Activated T-cell treated with anti-CD3 and anti-CD28 coated beads, Interleukin-2, amount 50 U/mL, for 72 hours (primary cell): ENCODE measurements at places on chromosomes 4 and X.

DNA sequence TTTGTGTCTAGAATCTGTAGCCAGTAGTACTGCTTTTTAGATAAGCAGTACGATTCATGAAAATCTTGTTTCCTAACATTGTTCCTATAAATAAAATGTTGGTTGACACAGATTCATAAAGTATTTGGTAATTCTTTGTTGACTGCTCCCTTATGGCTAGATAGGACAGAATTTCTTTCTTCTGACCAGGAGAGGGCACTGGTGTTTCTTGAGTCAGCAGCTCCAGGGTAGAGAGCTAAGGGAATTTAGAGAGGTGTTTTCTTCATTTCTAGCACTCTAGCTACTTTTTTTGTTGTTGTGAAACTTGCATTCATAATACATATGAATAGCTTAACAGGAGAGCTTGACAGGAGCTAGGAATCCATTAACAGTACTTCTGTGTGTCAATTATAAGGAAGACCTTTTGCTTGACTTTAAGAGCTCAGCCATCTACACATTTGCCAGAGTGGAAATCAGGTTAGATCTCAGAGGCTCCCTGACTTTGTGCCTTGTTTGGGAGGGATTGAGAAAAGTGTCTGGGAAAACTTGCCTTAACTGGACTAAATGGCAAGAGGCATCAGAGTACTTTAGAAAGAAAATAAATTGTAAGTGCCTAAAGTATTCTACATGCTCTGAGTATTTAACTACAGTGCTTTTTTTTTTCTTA is 756.1 kb downstream of the SH3BGRL start:
- DNase-seq: peak; percentile 0
- no peak overlapping the region for H3K27ac ChIP-seq
- H3K4me1 ChIP-seq: no peaks in the 10 kb centered on the region
- H3K36me3 ChIP-seq: no peaks in the 10 kb centered on the region

- no peak overlapping the region for H3K27ac ChIP-seq
- peaks cover 3% of the 10 kb centered on the region for H3K36me3 ChIP-seq
- H3K4me3 ChIP-seq: no peak overlapping the region
- DNase-seq: no peak
Measured at GRCh38 chr4:25811374-25811690, 51.5 kb downstream of the SEL1L3 start.

DNA sequence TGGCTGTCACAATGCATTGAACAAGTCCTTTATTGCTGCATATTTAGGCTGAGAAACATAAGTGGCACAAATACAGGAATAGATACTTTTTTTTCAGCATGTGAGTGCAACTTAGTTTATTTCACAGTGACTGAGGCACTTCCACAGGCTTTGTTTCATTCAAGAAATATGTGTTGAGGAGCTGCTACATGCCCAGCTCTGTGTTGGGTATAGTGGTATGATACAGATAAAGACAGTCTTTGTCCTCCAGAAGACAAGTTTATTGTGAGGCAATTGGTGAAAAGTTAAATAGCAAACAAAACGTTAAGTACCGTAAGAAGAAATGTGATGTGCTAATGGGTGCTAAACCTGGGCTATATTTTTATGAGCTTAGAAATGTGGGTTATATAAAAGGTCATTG is 186.4 kb downstream of the SPRY1 start:
- no peak overlapping the region for H3K4me3 ChIP-seq
- no peaks in the 10 kb centered on the region for H3K27me3 ChIP-seq
- no peak for DNase-seq
- H3K4me1 ChIP-seq: no peaks in the 10 kb centered on the region
- no peak overlapping the region for H3K27ac ChIP-seq
- H3K36me3 ChIP-seq: peaks cover 15% of the 10 kb centered on the region

DNA sequence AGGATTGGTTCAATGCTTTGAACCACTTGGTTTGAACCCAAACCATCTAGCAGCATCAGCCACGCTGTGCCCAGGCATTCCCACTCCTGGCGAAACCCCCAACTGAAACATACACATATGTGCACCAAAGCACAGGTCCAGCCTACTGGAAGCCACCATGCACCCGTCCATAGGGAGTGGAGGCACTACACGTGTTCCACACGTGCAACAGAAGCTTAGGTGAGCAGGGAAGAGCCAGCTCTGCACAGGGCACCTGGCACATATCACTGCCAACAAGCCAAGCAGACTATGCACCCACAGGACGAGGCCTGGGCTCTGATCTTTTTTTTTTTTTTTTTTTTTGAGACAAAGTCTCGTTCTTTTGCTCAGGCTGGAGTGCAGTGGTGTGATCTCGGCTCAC is 66.3 kb upstream of the GPR78 start:
- no peak overlapping the region for H3K27ac ChIP-seq
- H3K4me3 ChIP-seq: no peak overlapping the region
- no peak for DNase-seq
- H3K27me3 ChIP-seq: no peaks in the 10 kb centered on the region

- no peak for DNase-seq
- H3K27me3 ChIP-seq: peaks cover 21% of the 10 kb centered on the region
- peaks cover 6% of the 10 kb centered on the region for H3K4me1 ChIP-seq
- no peaks in the 10 kb centered on the region for H3K36me3 ChIP-seq
- no peak overlapping the region for H3K4me3 ChIP-seq
Measured at GRCh38 chrX:69029771-69030170, 135.5 kb downstream of the PJA1 start.

DNA sequence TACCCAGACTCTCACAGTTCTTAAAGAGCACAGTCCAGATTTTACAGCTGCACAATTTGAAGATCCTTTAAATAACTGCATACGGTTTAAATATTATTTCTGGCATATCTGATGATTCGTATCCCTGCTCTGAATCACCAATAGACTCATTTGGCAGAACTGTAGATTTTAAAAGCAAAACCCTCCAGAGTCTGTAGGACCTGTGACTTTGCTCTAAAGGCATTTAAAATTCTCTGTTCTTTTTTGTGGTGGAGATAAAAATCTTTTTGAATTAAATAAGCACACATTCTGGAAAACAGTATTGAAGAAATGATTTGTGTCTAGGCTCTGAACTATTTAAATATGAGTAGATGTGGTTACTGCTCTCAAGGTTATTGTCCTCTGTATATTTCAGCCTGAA is 246.2 kb upstream of the PITX2 start:
- H3K27ac ChIP-seq: no peak overlapping the region
- DNase-seq: no peak
- H3K4me3 ChIP-seq: no peak overlapping the region

DNA sequence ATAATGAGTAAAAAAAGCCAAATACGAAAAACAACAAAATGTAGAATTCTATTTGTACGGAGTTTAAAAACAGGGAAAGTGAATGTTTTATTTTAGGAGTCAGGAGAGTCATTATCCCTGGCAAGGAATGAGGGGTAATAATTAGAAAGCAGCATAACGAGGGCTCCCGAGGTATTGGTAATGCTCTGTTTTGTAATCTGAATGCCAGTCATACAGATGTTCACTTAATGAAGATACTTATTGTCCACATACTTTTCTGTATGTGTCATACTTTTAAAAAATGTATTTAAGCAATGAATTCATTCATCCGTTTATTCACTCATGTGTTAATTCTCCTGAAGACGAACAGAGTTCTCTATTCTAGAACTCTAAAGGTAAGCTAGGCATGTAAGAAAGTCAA is 87.8 kb upstream of the BMP2K start:
- H3K27ac ChIP-seq: no peak overlapping the region
- DNase-seq: no peak
- no peak overlapping the region for H3K4me3 ChIP-seq

DNA sequence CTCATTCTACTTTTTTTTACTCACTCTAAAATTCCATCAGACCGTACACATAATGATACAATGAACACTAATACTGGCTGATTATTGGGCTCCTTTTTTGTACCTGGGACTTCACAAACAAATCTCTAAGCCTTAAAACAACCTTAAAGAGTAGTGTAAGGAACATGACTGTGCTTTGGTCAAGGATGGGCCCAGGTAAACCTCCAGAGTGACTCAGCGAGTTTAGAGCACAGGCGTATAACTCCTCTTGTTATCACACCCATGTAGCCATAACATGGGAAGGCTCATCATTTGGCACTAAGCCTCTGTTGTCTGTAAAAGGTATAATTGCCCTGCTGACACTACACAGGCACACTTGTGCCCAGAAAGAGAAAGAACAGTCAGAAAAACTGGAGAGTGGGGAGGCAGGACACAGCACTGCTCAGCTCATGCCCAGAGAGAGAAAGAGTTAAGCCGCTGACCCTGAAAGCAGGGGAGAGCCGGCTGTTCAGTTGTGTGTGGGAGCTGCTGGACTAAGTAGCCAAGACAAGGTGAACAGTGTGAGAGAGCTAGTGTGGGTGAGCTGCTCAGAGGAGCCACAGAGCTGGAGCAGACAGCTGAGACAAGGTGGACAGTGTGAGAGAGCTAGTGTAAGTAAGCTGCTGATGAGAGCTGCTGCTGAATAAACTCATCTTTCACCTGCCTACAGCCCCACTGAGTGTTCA is 319.6 kb upstream of the BMP3 start:
- no peak overlapping the region for H3K4me3 ChIP-seq
- H3K27ac ChIP-seq: no peak overlapping the region
- peaks cover 16% of the 10 kb centered on the region for H3K4me1 ChIP-seq
- H3K27me3 ChIP-seq: no peaks in the 10 kb centered on the region
- H3K36me3 ChIP-seq: no peaks in the 10 kb centered on the region

DNA sequence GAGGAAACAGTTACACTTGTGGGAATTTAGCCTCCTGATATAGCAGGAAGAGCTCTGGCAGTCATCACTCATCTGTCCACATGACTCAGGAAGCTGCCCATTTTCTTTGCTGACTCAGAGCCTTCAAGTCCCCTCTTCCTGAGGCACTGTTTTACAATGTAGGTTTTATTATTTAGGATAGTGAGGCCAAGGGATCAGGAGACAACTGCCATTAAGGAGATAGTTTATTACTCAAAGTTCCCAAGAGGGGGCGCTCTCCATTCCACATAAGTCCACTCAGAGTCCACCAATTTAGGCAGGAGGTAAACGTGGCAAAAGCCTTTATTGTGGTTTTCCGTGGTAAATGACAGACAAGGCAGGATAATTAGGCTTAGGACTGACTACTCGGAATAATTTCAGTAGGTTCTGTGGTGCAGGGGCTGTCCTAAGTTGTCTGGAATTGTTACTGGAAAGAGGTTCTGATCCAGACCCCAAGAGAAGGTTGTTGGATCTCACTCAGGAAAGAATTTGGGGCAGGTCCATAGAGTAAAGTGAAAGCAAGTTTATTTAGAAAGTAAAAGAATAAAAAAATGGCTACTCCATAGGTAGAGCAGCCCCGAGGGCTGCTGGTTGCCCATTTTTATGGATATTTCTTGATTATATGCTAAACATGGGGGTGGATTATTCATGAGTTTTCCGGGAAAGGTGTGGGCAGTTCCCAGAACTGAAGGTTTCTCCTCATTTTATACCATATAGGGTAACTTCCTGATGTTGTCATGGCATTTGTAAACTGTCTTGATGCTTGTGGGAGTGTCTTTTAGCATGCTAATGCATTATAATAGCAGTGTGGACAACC is 96.0 kb upstream of the RAB40AL start:
- H3K27ac ChIP-seq: no peak overlapping the region
- no peaks in the 10 kb centered on the region for H3K36me3 ChIP-seq
- no peaks in the 10 kb centered on the region for H3K4me1 ChIP-seq
- H3K4me3 ChIP-seq: no peak overlapping the region
- no peaks in the 10 kb centered on the region for H3K27me3 ChIP-seq

GRCh38 chr4:145792429-145792828 is 112.5 kb downstream of the C4orf51 start:
- H3K36me3 ChIP-seq: peaks cover 14% of the 10 kb centered on the region
- no peak for DNase-seq
- H3K27ac ChIP-seq: no peak overlapping the region
- no peak overlapping the region for H3K4me3 ChIP-seq

DNA sequence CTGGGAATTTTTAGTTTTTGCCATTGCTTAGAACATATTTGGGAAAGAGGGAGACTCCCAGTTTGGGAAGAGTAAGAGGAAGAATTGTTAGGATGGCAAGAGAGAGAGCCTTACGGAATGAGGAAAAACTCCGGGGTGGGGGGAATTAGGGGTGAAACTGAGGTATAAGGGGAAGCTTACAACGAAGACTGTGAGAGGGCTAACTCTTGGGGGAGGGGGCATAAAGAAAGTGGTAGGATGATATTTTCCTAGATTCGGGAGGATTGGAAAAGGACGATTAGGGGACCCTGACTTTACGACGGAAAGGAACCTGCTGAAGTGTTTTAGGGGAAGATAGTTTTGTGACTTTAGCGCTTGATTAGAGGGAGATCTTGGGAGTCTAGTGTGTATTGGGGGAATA is 86.2 kb upstream of the HPRT1 start:
- peak overlapping the region; percentile 98 for H3K27ac ChIP-seq
- DNase-seq: no peak
- H3K4me3 ChIP-seq: peak overlapping the region; percentile 95
- H3K27me3 ChIP-seq: peaks cover 26% of the 10 kb centered on the region

DNA sequence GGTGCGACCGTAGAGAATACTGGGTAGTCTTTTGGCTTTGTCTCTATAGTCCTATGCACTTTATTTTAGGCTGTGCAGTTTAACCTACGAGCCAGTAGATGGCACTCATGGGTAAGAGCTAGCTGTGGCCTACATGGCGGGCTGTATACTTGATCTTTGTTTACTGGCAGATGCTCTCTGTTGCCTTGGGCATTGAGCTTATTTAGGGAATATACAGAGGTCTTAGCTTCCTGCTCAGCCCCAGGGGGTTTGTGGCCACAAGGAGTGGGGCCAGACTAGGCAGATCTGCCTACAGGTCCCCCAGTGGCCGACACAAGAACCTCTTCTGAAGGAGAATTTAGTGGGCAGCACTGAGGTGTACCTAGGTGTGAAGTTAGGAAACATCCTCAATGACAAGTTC is 227.6 kb upstream of the HDX start:
- no peak overlapping the region for H3K27ac ChIP-seq
- H3K4me3 ChIP-seq: no peak overlapping the region
- H3K27me3 ChIP-seq: peaks cover 6% of the 10 kb centered on the region

DNA sequence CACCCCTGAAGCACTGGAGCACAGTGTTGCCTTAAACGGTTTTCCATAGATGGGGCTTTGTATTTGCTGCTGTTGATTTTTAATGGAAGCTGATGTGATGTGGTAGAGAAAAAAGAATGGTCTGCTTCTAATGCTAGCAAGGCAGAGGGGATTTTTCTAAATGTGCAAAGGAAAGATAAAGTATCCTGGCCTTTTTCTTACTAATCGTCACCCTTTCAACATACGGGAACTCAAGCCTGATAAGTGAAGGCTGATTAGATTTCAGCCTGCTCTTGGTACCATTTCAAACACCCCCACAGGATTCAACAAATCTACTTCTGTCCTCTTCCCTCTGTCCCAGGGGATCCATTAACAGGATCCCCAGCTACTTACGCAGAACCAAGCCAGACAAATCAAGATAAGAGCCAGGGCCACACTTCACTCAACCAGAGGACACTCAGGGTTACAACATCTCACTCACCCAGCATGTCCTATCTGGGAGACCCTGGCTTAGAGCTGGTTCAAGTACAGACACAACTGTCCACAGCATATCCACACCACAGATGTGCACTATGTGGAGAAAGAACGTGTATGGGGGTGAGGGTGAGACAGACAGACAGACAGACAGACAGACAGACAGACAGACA is 180.0 kb downstream of the SH3KBP1 start:
- peaks cover 30% of the 10 kb centered on the region for H3K4me1 ChIP-seq
- no peak for DNase-seq

GRCh38 chr4:112735474-112735951 is 98.6 kb downstream of the LARP7 start:
- peaks cover 25% of the 10 kb centered on the region for H3K4me1 ChIP-seq
- no peaks in the 10 kb centered on the region for H3K36me3 ChIP-seq
- peak overlapping the region; percentile 44 for H3K27ac ChIP-seq
- peaks cover 7% of the 10 kb centered on the region for H3K27me3 ChIP-seq
- peak; percentile 20 for DNase-seq

- no peak for DNase-seq
- peaks cover 3% of the 10 kb centered on the region for H3K36me3 ChIP-seq
- H3K4me1 ChIP-seq: peaks cover 18% of the 10 kb centered on the region
- no peak overlapping the region for H3K4me3 ChIP-seq
- no peaks in the 10 kb centered on the region for H3K27me3 ChIP-seq
- H3K27ac ChIP-seq: no peak overlapping the region
Measured at GRCh38 chrX:46662188-46662958, 88.8 kb downstream of the CHST7 start.
